ENCODE measurements at places on chromosomes 6 and 20.

GRCh38 chr20:47776639-47777038 lies 8.6 kb downstream of the SULF2 start:
- no peak for DNase-seq

GRCh38 chr6:31940256-31940664 lies 5.6 kb upstream of the CFB start:
- DNase-seq = no peak

- DNase-seq = no peak
Observed at GRCh38 chr6:134373282-134373922, 55.5 kb upstream of the SGK1 start.

- no peak for DNase-seq
Observed at GRCh38 chr6:151130329-151130728, 109.4 kb upstream of the AKAP12 start.

- no peak for DNase-seq
Observed at GRCh38 chr6:139879823-139880356, 505.4 kb upstream of the CITED2 start.

DNA sequence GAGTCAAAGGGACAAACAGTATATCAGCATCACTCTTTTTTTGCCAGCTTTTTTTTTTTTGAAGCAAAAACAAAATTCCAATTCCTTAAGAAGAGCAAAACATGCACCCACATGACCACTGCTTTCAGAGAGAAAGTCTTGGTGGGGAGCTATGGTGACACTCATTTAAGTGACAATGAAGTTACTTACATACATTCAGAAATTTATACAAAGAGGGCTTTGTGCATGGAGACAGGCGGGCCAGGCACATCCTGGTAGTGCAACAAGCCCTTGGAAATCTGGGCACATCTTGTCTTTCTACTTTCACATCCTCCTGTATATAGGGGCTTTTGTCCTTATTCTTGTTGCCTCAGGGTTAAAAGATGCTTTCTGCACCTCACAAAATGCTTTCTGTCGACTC lies 55.9 kb downstream of the IL22RA2 start:
- DNase-seq = no peak

GRCh38 chr6:56953597-56954402 lies 1.1 kb upstream of the BEND6 start:
- no peak for DNase-seq

GRCh38 chr6:42933205-42933604 lies 3.9 kb downstream of the CNPY3 start:
- no peak for DNase-seq

DNA sequence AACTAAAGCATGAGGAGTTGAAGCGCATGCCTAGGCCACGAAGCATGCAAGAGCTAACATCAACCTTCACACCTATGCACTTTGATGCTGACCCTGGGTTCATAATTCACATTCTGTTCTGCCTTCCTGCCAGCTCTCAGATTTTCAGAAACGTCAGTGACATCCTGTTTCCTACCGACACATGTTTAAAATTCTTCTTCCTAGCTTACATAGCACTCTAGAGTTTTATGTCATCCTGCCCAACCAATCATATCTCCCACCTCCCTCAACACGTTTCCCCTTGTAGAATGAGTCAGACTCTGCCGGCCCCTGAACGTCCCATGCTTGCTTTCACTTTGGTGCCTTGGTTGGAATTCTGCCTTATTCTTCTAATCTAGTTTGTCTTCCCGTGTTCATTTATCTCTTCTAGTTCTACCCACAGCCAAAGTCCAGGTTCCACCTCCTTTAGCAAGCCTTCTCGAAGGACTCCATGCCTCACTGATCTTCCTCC lies 97.2 kb upstream of the MAP7 start:
- DNase-seq = no peak
